Heart left ventricle (tissue), 16 donors: ENCODE measurements at places on chromosomes 12 and 14. TPM values are rescaled to one million over a fixed set of nuclear protein-coding genes. Genes with fewer than 3 reads are reported as not detected.

The KRT74 gene
- not detected for total RNA-seq

DNA sequence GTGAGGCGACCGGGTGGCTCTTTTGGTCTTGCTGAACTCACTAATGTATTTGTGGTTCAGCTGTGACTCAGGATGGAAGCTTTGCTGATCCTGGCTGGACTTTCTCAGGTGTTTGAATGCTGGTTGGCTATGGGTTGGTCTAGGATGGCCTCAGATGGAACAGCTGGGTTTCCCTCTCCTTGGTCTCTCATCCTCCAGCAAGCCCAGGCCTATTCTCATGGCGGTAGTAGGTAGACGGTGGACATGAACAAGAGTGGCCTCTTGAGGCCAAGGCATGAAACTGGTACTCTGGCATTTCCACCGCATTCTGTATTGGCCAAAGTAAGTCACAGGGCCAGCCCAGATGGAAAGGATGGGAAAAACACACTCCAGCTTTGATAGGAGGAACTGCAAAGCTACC, 11.8 kb upstream of the POLR3B start:
- peak; percentile 37 for DNase-seq

The HRK gene
- total RNA-seq: 0.19 TPM

DNA sequence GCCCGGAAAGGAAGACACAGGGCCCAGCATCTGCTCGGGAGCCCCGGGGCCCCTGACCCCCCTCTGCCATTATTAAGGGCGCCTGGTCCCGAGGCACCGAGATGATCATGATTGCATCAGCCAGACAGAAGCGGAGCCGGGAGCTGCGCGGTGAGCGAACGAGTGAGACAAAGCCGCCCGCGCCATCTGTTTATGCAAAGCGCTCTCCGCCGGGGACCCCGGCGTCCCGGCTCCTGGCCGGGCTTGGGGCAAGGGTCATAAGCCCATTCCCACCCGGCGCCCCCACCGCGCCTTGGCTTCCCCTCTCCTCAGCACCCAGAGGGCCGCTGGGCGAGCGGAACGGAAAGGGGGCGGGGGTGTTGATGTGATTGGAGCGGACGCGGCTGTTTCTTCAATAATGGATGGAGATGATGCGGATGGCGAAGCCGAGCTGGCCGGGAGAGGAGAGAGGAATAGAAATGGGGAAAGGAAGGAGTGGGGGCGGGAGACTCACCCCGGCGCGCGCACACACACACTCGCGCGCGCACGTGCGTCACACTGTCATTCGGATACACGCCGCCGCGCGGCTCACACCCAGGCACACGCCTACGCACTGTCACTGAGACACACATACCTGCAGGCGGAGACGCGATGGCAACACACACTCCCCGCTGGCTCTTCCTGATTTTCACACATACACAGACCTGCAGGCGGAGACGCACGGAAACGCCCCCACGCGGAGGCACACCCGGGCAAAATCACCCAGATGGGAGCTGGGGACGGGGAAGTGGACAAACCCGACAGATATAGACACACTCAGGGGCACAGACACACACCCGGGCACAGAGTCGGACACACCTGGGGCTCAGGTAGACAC, 10.7 kb downstream of the STAC3 start:
- no peak for DNase-seq

DNA sequence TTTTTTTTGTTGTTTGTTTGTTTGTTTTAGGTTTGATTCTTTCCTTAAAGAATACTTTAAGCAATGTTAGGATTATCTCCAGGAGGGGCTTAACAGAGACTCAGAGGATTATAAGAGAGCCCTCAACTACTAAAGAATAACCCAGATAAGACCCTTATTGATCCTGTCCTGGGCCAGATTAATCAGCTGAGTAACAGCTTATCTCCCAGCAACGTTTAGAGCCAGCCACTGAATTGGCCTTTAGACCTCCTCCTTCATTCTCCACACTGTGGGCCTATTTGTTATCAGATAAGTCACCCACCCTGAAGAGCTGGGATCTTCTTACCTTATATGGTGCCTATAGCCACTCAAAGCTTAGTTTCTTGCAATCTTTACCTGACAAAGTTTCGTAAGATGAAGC, 71.1 kb downstream of the FIGNL2 start:
- DNase-seq: no peak

GRCh38 chr14:76656592-76656991, 104.7 kb upstream of the VASH1 start:
- no peak for DNase-seq

- DNase-seq: no peak
Observed at GRCh38 chr14:80624581-80624980, 317.0 kb downstream of the CEP128 start.

GRCh38 chr14:55074662-55075061, 23.2 kb downstream of the MAPK1IP1L start:
- DNase-seq: no peak

DNA sequence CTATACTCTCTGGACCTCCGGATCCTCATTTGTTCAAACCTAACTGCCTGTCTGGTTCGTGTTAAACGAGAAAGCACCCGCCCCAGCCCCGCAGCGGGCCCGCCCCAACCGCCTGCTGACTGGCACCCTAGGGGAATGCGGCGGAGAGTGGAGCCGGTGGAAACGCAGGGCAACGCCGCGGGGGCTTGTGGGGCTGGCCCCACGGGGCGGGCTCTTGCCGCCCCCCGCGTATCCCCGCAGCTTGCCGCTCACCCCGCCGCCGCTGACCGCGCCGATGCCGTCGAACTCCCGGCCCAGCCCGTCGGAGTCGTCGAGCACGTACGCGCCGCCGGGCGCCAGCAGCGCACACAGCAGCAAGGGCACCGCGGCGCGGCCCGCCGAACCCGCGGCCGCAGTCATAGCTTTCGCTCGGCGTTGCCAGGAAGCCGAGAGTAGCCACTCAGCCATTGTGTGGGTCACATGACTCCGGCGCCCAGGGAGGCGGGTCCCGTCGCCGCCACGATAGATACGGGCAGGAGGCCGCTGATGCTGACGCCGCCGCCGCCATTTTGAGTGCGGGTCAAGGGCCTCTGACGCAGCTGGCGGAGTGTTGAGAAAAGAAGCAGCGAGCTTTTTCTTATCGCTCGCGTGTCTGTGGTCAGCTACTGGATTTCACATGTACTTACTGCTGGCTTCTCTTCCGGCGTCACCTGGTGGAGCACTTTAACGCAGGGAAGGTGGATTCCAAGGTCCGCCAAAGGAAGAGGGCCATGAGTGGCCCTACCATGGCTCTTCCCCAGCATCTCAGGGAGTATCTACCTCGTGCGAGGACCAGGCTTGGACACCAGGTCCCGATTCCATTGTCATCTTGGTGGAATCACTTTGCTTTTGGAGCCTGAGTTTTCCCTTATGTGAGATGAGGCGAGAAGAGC, at the start of gene GALC:
TSS of gene GALC (minus strand) at position 465 of the 911 bp plus-strand sequence. CDS start at position 447, 18 bp downstream.
- peak; percentile 96 for DNase-seq

The FOXN4 gene
- not detected for total RNA-seq

DNA sequence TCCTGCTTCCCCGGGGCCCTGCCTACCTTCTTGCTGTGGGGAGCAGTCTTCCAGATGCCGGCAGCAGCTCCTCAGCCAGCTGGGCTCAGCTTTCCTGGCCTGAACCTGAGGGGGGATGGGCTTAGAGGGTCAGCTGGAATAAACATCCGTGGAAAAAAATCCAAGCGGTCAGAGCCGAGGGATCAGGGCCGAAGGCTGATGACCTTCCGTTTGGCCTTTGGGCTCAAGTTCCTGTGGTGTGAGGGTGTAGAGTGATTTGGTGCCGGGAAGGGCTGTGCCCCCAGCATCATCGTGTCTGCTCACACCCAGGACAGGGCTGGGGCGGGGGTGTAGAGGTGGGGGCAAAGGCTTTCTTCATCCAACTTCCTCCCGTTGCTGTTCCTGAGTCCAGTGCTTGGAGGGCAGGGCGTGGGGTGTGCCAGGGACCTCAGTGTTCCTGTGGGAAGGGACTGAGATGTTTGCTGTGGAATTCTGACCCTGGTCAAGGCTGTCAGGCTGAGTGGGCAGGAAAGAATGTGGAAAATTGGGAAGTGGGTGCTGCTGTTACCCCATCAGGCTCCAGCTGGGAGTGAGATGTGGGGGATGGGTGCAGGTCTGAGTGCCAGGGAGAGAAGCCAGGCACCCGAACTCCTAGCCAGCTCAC, 2.6 kb downstream of the SMIM41 start:
- peak; percentile 77 for DNase-seq

The MANSC1 gene
- total RNA-seq: 9.9 TPM

- DNase-seq: no peak
Observed at GRCh38 chr14:29643433-29644211, 284.0 kb downstream of the PRKD1 start.

The ASPG gene
- 12.6 TPM for total RNA-seq

GRCh38 chr14:95291859-95292542, 27.7 kb downstream of the CLMN start:
- DNase-seq: peak; percentile 86

The PRH2 gene
- not detected for total RNA-seq

DNA sequence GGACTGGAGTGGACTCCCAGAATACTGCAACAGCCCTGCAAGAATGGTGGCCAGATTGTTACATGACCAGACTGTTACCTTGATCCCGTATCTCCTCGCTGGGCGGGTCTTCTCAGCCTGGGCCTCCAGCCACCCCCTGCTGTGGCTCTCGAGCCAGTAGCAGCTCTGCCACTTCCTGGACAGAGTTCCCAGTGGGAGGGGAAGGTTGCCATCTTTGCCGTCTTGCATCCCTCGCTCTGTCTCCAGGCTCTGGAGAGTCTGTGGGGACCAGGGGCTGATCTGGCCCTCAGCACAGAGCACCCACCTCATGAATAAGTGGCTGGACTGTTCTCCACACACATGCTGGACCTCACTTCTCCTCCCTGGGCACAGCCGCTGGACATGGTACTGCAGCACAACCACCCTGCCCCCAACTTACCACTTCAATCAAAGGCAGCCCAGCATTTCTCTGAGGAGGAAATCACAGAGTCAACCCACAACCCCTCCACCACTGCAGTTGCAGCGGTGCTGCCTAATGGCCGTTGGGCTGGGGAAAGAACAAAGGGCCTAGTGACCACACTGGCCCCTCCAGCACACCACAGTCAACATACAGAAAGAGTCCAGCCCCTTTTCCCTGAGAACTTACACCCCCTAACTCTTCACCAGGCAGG, 6.9 kb upstream of the KLRF1 start:
- no peak for DNase-seq
